ENCODE measurements at places on chromosomes 1 and 21.

- DNase-seq, result no peak
Measured at GRCh38 chr1:22140694-22141093, 2.2 kb downstream of the WNT4 start.

DNA sequence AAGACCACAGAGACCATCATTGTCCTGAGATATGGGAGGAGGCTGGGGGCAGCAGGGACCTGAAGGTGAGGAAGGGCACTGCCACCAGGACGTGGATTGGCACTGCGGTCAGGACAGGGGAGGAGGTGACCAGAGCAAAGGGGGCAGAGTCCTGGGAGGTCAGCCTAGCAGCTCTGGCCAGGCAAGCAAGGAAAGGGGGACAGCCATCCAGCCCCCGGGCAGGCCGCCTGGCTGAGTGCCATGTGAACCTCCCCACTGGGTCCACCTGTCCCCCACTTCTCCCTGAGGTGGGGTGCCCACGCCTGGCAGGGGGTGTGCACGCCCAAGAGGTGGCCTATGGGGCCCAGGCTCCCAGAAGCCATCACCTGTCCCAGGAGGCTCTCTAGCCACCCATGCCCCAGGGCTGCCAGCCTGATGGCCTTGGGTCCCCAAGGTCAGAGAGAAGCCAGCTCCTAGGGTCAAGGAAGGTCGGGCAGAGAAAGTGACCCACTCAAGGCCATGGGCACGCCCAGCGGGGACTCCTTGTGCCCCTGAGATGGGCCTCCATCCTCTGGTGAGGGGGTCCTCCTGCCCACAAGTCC, 17.6 kb upstream of the PTTG1IP start:
- DNase-seq, result no peak

DNA sequence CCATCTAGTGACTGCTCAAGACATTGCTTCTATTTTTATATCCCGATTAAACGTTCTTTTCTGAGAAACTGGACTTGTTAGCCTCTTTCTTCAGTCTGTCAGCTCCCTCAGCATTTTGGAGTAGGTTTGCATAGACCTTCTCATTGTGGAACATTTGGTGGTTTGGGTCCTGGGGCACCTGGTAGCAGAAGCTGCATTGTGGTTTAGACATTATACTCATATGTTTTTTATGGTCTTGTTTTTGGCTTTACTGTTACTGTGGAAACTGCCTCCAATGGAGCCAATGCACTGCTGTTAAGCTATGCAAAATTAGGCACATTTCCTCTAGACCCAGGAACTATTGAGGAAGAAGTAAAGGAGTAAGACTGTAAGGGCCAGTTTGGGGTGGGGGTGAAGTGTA, 36.7 kb upstream of the LRRC8B start:
- DNase-seq, result no peak

GRCh38 chr1:214296860-214297745, 16.1 kb downstream of the SMYD2 start:
- no peak for DNase-seq

DNA sequence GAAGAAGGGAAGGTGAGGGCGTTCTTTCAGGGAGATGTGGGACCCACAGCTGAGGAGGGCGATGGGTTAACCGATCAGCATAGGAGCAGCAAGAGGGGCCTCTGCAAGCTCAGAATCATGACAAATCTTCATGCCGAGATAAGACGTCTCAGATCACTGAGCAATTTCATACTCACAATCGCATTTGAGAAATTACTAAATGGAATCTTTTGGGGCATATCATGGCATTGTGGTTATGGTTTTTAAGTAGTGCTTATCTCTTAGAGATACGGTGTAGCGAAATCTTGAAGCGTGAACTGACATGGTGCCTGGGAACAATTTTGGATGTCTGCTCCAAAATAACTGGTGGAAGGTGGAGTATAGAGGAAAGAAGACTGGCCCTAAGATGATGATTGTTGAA, 6.2 kb downstream of the TNNT2 start:
- DNase-seq, result no peak

Data from CD4-positive, alpha-beta T cell treated with Interferon alpha-2 for 1 hour (primary cell).